ENCODE measurements at places on chromosomes 2 and 18.

DNA sequence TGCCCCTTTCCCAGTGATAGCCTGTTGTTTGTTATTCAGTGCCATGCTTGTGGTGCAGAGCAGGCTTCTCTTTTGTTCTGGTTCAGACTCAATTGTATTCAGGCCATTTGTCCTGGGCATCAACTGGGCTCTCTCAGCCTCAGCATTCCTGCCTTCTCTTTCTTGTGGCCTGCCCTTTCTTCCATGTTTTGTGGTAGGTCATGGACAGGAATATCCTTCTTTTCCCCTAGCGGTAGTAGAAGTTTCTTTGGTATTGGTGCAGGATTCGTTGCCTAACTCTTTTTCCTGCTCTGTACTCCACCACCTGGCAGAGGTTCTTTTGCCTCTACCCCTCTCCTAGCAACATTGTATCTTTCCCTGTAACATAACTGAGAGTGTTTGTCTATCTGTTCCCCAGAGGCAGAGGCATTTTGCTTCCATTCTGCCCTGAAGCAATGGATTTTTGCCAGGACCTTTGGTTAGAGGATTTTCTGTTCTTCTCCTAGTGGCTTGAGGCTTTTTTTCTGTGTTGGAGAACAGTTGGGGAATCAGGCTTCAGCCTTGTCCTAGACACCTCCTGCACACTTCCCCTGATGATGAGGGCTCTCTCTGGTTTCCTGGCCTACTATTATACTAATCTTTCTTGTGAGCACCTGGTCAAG is 68.5 kb downstream of the NCOA1 start:
- no peak for DNase-seq

GRCh38 chr18:31920277-31920676 is 22.7 kb downstream of the TRAPPC8 start:
- DNase-seq: no peak

- DNase-seq: no peak
These were observed 23.3 kb upstream of the ALPI start for GRCh38 chr2:232432598-232433184.

DNA sequence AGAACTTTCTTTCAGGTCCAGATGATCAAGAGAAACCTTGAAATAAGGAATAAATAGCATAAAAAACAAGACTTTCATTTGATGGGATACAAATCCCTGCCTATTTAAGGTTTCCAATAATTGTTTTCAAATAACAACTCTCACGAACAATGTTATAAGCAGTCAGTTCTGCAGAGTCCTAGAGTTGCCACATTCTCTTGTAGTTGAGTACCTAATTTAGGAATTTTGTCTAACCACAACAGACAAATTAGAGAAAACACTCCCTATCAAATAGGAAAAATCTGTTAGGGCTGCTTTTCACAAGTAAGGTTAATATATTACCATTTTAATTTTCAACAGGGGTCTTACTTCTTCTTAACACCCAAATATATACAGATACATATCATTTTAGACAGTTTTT is 130.1 kb upstream of the CDH20 start:
- no peak for DNase-seq

- no peak for DNase-seq
These were observed 228.3 kb downstream of the MYCN start for GRCh38 chr2:16168506-16169264.

- DNase-seq: no peak
These were observed 122.2 kb downstream of the BCL2 start for GRCh38 chr18:63197246-63197869.

- no peak for DNase-seq
These were observed 5.4 kb upstream of the BOD1L2 start for GRCh38 chr18:57141208-57142129.

- DNase-seq: no peak
These were observed 99.8 kb downstream of the UXS1 start for GRCh38 chr2:106094131-106094841.

GRCh38 chr2:178306352-178307073 is 112.2 kb downstream of the OSBPL6 start:
- DNase-seq: no peak

DNA sequence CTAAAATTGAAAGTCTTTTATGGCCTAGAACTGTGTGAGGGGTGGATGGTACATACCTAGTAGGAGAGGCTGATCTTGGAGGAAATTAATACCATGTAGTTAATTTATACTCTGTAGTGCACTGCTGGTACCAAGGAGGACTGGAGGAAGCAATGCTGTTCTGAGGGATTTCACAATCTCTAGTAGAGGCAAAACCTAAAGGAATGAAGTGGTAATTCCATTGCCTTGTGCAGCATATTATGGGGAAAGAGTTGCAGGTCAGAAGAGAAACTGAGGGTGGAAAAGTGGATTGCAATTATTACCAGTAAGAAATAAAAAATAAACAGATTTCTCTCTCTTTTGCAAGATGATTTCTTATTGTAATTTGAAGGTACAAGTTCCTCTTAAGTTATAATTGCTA is 2.2 kb downstream of the ABI2 start:
- no peak for DNase-seq

DNA sequence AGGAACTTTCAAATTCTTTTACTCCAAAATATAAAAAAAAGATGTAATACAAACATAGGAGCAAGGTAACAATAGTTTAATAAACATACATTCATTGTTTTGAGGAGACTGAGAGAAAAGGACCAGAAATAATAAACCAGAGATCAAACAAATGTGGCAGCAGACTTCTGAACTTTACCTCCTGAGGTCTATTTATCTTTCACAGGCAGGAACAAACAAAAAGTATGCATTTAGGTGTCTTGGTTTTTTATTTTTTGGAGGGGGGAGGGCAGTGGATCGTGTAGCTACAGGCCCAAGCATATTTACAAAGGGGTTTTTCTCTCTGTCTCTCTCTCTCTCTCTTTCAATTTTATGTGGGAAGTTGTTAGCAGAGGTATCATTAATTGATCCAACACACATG is 5.6 kb downstream of the PPP4R1 start:
- DNase-seq: no peak

DNA sequence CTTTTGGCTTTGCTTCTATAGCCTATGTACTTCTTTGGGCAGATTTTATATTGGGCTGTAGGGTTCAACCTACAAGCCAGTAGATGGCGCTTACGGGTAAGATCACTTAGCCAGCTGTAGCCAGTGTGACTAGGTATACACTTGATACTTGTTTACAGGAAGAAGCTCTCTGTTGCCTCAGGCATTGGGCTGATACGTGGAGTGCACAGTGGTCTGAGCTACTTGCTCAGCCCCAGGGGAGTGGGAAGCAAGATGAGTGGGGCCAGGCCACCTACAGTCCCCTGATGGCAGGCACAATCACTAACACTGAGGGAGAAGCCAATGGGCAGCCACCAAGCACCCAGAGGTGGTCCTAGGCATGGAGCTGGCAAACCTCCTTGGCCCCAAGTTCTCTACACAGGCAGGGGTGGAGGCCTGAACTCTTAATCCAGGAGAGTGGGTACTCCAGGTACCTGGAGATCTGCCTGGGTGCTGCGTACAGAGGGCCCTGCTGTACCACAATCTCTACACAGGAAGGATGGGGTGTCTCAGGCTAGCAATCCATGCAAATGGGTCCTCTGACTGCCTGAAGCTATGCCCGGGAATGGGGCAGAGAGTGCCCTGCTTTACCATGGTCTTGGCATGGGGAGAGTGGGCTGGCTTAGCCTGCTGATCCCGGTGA is 122.2 kb downstream of the NCOA1 start:
- no peak for DNase-seq

- DNase-seq: no peak
These were observed 193.2 kb downstream of the ICOS start for GRCh38 chr2:204129591-204130294.

GRCh38 chr2:45172760-45173392 is 163.6 kb upstream of the SIX2 start:
- DNase-seq: no peak

DNA sequence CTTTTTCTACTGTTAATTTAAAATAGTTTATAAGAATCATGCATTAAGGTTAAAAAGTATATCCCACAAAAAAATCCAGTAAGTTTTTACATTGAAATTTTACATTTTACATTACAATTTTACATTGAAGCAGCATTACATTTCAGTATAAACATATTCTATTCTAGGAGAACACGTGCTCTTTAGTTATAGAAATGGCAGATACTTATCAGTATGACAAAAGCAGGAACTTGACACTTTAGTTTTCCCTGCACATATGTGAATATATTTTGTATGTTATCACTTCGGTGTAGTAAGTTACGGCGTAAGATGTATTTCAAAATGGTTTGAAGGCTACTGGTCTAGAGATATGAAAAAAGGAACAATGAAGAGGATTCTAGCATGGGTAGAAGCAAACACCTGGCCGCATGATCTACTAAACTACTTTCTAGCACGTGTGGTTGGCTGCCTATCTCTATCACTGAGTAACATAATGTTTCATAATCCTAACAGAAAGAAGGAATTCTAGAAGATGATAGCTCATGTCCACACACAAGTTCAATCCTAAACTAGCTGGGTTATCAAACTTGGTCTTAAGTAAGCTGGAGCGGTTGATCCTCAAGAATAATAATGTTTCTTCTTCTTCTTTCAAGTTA is 5.4 kb downstream of the IMMT start:
- no peak for DNase-seq

- no peak for DNase-seq
These were observed 11.1 kb upstream of the KCMF1 start for GRCh38 chr2:84959566-84960506.
